ENCODE measurements at places on chromosomes 6 and 20.

- no peak for DNase-seq
Measured at GRCh38 chr20:8764344-8764962, 304.4 kb upstream of the PLCB4 start.

- no peak for DNase-seq
Measured at GRCh38 chr6:168585441-168585840, 144.5 kb downstream of the SMOC2 start.

GRCh38 chr6:110408901-110409300 is 6.5 kb downstream of the DDO start:
- no peak for DNase-seq

DNA sequence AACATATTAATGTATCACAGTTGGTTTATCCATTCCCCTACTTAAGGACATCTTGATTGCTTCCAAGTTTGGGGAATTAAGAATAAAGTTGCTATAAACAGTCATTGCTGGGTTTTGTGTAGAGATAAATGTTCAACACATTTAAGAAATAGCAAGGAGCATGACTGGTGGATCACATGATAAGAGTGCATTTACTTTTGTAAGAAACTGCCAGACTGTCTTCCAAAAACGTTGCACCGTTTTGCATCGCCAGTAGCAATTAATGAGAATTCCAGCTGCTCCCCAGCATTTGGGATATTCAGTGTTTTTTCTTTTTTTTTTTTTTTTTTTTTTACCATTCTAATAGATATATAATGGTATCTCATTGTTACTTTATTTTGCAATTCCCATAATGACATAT is 695.7 kb upstream of the GJE1 start:
- DNase-seq: no peak

GRCh38 chr6:137277971-137278637 is 58.9 kb upstream of the IFNGR1 start:
- no peak for DNase-seq

DNA sequence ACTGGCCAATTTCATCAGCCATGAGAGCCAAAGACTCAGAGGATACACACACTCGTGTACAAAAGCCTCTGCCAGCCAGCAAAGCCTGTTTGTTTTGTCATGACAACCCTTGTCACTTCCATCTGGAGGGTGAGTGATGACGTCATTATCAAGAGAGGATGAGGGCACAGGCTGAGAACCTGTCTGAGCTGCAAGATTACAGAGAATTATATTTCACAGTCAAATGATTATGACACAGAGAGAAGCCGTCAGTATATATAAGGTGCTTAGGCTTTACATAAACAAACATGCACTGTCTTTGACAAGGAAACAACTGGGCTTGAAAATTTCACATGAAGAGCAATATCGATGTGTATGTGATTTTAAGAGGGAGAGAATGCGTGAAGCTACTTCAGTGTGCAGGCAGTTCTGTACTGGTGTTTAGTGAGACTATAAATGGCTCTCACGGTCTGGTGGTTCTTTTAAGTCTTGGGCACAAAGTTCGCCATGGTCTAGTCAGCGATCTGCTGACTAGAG is 36.5 kb upstream of the BCLAF1 start:
- DNase-seq: no peak

DNA sequence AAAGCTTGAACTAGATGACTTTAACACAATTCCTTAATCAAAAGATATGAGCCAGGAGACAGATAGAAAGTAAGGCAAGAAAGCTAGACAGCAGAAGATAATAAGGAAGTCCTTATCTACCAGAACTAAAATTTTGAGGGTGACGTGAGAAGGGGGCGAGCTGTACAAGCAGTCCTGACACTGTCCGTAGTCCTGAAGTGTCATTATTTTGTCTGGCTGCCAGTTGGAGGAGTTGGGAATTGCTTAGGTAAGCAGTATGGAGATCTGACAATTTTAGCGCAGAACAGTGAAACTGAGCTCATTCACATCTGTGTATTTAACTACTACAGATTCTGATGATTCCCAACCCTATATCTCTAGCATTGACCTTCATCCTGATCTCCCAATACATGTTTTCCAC is 25.8 kb upstream of the CEP85L start:
- DNase-seq: no peak

- no peak for DNase-seq
Measured at GRCh38 chr6:13536796-13537526, 37.4 kb upstream of the SIRT5 start.

DNA sequence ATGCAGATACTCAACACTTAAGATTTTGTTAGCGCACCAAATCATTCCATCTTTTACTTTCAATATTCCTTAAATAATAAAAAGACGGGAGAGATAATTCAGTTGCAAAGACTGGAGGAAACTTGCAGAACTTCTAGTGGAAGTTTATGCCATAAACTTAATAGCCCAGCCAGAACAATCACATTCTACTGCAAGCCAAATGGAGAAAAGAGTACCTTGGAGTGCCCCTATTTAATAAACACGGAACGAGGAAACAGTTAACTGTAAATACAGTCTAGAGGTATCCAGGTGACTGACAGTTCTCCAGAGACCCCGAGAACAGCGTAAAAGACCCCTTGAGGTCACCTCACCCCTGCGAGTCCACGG is 635 bp downstream of the SLC35B3 start:
- DNase-seq: no peak

- DNase-seq: no peak
Measured at GRCh38 chr6:53133961-53134360, 14.7 kb downstream of the GCM1 start.

DNA sequence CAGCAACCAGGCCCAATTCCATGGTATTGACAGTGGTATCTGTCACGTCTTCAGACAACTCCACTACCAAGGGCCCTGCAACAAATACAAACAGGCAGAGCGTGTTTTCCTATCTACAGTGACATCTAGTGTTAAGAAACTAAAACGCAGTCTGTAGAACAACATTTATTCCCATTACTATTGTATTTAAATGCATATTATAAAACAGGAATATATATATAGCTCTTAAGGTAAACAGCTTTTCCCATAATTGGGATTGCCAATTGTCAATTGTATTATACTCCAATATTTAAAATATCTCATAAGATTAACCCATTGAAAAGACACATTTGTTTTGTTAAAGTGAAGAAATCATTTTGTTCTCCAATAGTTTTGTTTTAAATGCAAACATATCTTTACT is 97.2 kb downstream of the KIF16B start:
- no peak for DNase-seq

GRCh38 chr6:79186564-79186963 is 47.9 kb downstream of the HMGN3 start:
- no peak for DNase-seq

GRCh38 chr20:24773168-24773567 is 175.9 kb upstream of the CST7 start:
- DNase-seq: no peak

DNA sequence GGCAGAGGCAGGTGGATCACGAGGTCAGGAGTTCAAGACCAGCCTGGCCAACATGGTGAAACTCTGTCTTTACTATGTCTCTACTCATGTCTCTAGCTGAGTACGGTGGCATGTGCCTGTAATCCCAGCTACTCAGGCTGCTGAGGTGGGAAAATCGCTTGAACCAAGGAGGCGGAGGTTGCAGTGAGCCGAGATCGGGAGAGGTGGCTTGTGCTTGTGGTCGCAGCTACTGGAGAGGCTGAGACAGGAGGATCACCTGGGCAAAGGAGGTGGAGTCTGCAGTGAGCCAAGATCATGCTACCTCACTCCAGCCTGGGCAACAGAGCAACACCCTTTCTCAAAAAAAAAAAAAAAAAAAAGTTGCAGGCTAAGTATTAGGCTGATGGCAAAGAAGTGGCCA is 8.0 kb upstream of the WTAP start:
- DNase-seq: no peak

DNA sequence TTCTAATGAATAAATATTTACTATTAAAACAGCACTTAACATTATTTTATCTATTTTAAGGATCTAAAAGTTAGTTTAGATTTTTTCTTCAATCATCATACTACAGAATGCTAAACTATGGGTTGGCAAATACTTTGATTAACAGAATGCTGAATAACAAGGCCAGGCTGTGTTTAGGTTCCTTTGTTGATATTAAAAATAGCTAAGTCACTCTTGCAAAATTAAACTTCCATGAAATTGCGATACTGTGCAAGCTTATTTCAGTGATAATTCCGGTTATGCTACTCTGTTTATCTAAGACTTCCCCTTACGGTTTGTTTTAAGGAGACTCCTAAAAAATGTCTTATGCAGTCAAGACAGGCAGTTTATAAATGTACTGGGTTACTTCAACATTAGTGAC is 2.8 kb downstream of the RNF24 start:
- no peak for DNase-seq

DNA sequence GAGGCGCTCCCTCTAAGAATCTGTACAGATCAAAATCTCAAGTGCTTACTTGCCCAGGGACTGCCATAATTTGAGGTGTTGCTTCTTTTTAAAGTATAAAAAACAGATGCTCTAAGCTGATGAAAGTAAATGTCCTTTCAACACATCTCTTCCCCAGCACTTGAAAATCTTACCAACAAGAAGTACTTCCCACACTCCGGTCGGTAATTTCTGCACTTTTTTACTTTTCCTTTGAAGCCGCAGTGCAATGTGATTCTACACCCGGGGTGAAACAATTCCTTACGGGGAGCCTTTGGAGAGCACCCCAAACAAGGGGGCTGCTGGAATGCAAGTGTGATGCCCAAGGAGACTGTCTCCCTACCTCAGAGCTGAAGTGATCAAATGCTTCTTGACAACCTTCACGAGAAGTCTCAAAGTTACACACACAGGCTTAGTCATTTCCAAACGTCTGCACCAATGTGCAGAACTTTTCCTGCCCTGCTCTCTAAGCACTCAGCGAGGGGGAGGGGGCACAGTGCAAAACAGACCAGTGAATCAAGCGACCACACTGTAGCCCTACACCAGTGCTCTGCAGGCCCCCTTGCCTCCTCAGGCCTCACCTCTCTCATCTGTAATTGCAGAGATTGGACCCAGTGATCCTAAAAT is 56.7 kb downstream of the ATXN1 start:
- peak; percentile 52 for DNase-seq

- DNase-seq: no peak
Measured at GRCh38 chr6:56772737-56773184, 130.1 kb upstream of the DST start.

GRCh38 chr6:124963416-124963785 is 1.2 kb downstream of the RNF217 start:
- no peak for DNase-seq

- DNase-seq: peak; percentile 23
Measured at GRCh38 chr20:44598423-44599305, 16.3 kb downstream of the PKIG start.

DNA sequence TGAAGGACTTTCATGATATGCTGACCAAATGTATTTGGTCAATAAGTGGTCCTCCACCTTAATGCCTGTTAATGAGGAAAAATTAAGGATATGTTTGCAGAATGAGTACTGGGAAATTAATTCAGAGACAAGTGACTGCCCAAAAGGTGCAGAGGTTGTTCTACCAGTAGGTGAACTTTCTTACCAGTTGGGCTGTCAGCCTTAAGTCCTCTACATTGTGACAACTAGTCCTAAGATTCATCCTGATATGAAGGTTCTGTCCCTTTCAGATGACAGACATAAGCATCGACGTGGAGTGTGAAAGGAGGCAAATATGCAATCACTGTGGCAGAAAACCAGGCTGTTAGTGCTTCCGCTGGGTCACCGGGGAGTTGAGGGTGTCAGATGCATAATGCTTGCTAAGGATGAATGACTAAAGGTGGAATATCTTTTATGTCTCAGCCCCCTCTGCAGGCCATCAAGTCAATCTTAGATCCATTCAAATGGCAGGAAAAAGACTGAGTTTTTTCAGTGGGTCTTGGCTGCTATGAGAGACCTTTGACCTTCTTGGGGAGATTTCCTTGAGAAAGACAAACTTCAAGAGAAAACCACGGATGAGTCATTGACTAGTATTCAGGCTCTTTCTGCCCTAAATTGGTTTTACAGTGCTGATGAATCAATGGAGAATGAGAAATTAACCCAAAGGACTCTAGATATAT is 226.0 kb downstream of the TPBG start:
- DNase-seq: no peak
